Activated naive CD4-positive, alpha-beta T cell treated with anti-CD3 and anti-CD28 coated beads, Interleukin-2, amount 50 U/mL, for 72 hours (primary cell): ENCODE measurements at places on chromosomes 1 and 21. TPM values are rescaled to one million over a fixed set of nuclear protein-coding genes. Genes with fewer than 3 reads are reported as not detected.

GRCh38 chr21:41665766-41666595 is 100.9 kb downstream of the RIPK4 start:
- no peak for DNase-seq

DNA sequence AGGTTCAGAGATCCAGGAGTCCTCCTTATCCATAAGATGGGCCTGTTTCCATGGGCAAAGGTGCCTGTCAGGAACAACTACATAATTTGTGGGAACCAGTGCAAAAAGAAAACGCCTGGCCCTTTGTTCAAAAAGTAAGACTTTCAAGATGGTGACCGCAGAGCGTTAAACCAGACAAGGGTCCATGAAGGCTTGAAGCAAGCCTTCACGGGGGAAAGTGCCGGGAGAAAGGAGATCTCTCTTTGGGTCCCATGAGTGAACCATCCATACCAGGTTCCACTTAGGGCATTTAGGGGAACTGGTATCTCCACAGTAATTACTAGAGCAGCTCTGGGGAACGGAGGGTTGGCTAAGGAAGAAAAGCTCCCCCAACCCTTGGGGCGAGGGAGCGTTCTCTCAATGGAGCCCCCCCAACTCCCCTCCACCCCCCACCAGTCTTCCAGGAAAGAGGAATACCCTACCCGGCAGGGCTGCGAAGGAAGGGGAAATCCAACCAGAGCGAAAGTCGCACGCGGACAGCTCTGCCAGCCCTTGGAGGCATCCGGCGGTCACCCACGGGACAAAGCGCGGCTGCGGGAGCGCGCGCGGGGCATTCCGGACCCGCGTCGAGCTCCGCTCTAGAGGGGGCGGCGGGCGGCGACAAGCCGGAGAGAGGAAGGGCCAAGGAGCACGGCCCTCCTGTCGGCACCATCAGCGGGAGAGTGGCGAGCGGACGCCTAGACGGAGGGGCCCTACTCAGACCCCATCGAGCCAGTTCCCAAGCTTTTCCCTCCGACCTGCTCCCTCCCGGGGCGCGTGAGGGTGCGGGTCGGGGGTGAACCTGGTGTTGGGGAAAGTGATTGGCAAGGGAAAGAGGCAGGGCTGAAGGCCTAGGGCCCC is 687 bp upstream of the RASSF5 start:
- DNase-seq = peak; percentile 77

GRCh38 chr21:44903050-44903685 is 17.5 kb downstream of the ITGB2 start:
- no peak for DNase-seq

DNA sequence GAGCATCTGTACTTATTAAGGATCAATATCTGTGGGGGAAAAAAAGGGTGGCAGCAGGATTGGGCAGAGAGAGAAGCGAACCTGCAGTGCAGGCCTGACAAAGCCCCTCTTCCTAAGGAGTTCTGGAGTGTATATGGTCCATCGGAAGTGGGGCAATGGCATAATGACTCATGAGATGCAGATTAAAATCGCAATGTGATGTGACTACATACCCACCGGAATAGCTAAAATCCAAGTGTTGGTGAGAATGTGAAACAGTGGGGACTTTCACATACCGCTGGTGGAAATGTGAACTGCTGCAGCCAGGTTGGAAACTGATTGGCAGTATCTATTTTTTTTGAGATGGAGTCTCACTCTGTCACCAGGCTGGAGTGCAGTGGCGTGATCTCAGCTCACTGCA is 8.2 kb upstream of the CREG1 start:
- DNase-seq = no peak

GRCh38 chr1:210340311-210340710 is 11.6 kb downstream of the HHAT start:
- no peak for DNase-seq

DNA sequence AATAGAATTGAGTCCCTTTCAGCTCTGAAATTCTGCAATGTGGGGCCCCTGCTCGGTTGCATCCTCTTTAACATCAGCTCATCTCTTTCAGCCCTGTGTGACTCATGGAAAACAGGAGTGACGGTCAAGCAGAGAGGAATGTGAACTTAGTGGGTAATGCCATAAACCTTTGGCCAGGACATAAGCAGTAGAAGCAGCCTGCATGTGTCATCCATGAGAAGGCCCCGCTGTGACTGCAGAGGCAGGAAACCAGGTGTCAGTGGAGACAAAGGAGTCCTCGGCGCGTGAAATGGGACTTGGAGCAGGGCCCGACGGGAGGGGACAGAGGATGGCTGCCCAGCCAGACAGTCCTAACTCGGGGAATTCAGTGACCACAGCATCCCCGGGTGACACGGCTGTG is 21.1 kb upstream of the EPHB2 start:
- DNase-seq = no peak

DNA sequence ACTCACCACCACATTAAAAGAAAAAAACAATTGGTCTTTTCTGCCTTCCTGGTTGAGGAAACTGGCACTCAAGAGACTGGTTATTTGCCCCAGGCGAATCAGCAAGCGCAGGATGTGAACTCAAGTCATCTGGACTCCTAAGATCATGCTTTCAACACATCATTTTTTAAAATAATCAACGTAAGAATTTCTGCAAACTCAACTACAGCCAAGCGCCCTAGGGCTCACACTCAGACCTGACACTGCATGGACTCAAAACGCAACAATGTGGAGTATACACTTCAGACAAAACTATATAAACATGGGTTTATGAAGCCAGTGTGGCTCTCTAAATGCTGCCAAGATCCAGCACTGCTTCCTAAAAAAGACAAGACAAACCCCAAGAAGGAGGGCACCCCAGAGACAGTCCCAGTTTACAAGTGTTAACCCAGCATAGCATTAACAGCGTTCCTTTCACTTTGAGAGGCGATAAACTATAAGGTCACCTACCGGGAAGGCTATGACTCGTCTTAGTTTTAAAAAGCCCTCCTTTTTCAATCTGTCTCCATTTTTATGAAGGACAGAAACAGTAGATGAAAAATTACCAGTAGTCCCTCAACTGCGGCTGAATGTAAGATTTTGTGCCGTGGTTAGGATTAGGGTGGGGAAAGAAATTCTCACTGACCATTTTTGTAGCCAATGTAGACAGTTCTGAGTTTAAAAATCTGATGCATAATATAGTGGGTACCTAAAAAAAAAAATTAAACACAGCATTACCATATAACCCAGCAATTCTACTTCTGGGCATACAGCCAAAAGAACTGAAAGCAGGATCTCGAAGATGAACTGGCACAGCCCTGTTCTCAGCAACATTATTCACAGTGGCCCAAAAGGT is 54.8 kb downstream of the SIPA1L2 start:
- DNase-seq = no peak

- DNase-seq = no peak
Measured at GRCh38 chr1:38173848-38174247, 127.3 kb upstream of the POU3F1 start.

GRCh38 chr1:99170516-99170915 is 93.8 kb upstream of the PLPPR4 start:
- no peak for DNase-seq

- DNase-seq = no peak
Measured at GRCh38 chr1:236773919-236774318, 21.2 kb upstream of the MTR start.

- no peak for DNase-seq
Measured at GRCh38 chr1:232786845-232787455, 18.3 kb upstream of the MAP10 start.

DNA sequence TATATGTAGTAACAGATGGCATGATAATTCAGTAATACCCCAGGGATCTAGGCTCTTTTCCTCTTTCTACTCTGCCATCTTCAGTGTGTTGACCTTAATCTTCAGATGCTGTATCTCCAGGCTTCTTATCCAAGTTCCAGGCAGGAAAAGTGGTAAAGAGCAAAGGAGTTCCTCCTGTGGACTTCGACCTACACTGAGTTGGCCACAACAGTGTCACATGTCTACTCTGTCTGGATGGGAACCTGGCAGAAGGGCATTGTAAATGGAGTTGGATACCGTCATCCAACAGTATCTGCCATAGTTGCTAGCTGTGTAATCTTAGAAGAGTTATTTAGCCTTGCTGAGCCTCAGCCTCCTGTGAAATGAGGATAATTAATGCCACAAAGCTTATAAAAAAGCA is 21.9 kb downstream of the IL23R start:
- no peak for DNase-seq

GRCh38 chr1:966704-967300 is 520 bp downstream of the PLEKHN1 start:
- peak; percentile 76 for DNase-seq

DNA sequence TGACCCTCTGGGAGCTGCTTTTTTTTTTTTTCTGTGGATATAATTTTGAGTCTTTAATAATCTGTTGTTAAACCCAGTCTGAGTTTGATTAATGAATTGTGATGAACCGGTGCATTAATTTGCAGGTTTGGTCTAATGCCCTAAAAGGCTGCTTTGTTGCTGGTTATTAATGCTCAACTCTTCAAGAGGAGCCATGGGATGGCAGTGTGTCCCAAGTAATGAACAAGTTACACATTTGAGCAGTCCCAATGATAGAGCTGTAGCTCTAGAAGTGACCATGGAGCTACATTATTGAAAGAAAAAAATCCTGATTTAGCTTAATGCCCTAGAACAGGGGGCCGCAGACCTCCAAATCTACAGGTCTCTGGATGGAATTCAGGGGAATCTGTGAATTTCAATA is 53.1 kb downstream of the RWDD3 start:
- DNase-seq = no peak

DNA sequence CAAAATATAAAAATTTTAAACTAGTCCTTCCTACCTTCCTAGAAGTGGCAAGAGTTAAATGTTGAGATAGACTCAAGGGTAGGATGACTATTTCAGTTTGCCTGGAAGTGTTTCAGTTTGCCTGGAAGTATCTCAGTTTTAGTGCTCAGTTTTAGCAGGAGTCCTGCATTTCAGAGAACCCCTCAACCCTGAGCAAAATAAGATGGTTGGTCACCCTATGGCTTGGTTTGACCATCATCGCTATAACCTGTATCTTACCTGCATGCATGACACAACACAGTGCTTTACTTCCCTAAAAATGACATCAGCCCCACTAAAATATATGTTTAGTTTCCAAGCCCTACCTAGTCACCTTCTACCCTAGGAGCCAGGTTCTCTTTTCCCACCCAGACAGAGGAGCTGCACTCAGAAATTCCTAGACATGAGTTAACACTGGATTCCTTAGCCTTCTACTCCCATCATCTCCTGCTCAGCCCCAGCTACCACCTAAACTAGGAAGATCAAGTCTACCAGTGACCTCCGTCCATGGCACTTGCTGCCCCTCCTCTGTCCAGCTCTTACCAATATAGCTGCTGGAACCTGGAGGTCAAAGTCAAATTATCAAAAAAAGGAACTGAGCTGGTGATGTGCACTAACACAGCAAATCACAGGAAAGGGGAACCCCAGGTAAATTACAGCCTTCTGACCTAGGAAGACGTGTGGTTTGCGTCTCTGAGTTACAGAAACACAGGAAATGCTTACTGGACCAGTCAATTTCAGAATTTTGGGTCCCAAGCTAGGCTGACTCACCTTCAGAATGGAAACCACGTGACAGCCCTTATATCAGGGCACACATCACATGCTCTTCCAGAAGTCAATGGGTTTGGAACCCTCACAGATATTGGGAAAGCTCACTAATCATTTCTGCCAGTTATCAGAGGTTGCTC is 2.2 kb upstream of the G0S2 start:
- DNase-seq = peak; percentile 43

- DNase-seq = no peak
Measured at GRCh38 chr1:17021896-17022295, 10.2 kb upstream of the ATP13A2 start.

- no peak for DNase-seq
Measured at GRCh38 chr1:11831945-11832725, 15.4 kb downstream of the NPPA start.

DNA sequence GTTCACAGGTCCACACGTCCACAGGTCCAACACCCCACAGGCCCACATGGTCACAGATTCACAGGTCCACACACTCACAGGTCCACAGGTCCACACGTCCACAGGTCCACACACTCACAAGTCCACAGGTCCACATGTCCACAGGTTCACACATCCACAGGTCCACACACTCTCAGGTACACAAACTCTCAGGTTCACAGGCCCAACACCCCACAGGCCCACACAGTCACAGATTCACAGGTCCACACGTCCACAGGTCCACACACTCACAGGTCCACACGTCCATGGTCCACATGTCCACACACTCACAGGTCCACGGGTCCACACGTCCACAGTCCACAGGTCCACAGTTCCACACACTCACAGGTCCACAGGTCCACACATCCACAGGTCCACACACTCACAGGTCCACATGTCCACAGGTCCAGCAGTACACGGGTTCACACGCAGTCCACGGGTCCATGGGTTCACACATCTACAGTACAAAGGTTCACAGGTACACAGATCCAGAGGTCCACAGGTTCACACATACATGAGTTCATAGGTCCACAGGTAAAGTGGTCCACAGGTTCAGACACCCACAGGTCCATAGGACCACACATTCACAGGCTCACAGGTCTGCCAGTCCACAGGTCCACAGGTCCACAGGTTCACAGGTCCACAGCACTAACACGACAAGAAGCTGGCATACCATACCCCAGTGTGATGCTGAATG is 39.3 kb upstream of the COL6A2 start:
- DNase-seq = no peak

GRCh38 chr1:229344937-229345684 is 2.3 kb upstream of the CCSAP start:
- no peak for DNase-seq

DNA sequence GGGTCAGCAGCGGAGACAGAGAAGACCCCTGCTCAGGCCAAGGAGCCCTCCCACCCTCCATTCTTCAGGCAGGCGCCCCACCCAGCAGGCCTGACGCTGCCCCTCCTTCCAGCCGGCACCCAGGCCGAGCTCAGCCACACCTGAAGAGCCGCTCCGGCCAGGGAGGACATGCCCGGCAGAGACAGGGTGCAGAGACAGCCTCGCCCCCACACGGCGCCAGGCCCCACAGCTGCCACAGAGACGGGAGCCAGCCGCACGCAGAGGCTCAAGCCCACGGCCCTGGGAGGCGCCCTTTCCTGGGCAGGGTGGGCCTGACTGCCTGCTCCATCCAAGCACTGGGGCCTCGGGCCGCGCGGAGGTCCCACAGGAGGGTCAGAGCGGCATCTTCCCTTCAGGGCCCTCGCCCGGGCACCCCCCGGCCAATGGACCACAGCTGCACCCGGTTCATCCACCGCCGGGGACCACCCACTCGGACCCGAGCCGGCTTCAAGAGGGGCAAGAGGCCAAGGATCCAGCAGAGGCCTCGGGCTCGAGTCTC is 5.2 kb downstream of the TTLL10 start:
- DNase-seq = no peak

Gene IGSF8
- 35.2 TPM for total RNA-seq

Gene TINAGL1
- total RNA-seq = not detected

Gene NUP210L
- total RNA-seq = 0.11 TPM

Gene ADAM30
- total RNA-seq = not detected

Gene SFN
- 2.3 TPM for total RNA-seq

Gene PM20D1
- total RNA-seq = 0.73 TPM

Gene TNFRSF18
- total RNA-seq = 43.6 TPM

Gene ERRFI1
- total RNA-seq = 1.9 TPM

Gene C1orf87
- not detected for total RNA-seq

Gene IRF6
- 1.0 TPM for total RNA-seq

Gene MIXL1
- 0.27 TPM for total RNA-seq
